Activated CD4-positive, alpha-beta memory T cell treated with anti-CD3 and anti-CD28 coated beads for 36 hours (primary cell): ENCODE measurements at places on chromosomes 1 and 21.

- DNase-seq = peak; percentile 44
These were observed 8.8 kb upstream of the HENMT1 start for GRCh38 chr1:108669679-108670078.

DNA sequence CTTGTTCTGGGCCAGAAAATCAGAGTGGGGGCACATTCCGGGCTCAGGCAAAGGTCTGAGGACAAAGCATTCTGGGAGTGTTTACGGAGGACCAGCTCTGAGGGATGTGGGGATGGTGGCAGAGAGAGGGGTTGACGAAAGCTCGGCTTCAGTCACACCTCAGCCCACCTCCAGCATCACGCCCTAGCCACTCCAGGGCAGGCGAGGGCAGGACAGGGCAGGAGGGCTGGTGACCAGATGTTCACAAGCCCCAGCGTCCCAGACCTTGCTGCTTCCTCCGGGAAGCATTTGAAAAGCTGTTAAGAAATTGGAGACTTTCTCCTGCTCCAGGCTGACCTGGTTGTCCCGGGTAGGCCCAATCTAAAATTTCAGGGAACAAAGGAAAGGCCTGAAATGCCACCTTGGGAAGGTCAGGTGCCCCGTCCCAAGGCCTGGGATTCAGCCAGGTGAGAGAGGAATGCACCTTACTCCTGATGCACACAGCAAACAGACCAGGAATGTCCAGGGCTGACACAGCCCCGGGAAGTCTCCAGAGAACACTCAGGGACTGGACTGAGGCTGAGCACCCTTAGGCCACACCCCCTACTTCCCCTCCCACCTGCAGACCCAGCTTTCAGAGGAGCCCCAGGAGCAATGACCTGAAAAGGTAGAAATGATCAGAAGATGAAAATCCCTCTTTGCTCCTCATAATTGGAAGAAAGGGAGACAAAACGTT lies 71.9 kb upstream of the KLHDC7A start:
- DNase-seq = no peak

DNA sequence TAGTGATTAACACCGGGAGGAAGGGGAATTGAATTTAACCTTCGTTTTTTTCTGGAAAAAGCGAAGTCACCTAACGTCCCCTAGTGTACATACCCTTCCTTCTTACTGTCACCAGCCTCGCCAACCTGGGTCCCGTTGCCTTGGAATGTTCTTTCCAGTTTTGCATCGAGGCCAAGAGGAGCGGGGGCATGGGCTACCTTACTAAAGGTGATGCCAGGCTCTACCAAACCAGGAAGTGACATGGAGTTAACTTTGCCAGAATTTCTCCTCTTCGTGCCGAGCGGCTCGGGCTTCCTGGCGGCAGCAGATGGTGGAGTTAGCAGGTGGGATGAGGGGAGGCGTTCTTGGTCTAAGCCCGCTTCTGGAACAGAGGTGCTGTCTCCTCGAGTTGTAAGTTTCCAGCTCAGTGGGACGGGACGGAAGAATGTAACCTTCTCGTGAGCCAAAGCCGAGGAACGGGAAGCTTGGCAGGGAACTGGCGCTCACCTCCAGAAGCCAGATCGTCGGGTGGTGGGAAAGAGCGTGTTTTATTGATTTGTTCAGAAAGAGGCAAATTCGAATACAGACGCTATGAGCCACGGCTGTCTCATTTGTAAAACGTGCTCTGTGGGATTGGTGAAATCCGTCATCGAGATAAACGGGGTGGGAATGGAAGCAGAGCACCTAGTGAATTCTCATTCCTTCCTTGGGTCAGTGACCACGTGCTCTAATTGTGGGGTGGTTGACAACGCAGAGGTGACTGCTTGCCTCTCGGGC lies 486 bp downstream of the NIPAL3 start:
- DNase-seq = peak; percentile 16

GRCh38 chr1:241024834-241025233 lies 332.2 kb downstream of the RGS7 start:
- DNase-seq = no peak

DNA sequence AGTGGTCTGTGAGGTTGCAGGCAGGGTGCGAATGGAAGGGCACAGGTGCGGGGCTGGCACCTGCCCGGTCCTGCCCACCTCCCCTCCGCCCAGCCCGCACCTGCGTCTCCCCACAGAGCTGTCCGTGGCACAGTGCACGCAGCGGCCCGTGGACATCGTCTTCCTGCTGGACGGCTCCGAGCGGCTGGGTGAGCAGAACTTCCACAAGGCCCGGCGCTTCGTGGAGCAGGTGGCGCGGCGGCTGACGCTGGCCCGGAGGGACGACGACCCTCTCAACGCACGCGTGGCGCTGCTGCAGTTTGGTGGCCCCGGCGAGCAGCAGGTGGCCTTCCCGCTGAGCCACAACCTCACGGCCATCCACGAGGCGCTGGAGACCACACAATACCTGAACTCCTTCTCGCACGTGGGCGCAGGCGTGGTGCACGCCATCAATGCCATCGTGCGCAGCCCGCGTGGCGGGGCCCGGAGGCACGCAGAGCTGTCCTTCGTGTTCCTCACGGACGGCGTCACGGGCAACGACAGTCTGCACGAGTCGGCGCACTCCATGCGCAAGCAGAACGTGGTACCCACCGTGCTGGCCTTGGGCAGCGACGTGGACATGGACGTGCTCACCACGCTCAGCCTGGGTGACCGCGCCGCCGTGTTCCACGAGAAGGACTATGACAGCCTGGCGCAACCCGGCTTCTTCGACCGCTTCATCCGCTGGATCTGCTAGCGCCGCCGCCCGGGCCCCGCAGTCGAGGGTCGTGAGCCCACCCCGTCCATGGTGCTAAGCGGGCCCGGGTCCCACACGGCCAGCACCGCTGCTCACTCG lies 23.3 kb downstream of the FTCD start:
- no peak for DNase-seq

DNA sequence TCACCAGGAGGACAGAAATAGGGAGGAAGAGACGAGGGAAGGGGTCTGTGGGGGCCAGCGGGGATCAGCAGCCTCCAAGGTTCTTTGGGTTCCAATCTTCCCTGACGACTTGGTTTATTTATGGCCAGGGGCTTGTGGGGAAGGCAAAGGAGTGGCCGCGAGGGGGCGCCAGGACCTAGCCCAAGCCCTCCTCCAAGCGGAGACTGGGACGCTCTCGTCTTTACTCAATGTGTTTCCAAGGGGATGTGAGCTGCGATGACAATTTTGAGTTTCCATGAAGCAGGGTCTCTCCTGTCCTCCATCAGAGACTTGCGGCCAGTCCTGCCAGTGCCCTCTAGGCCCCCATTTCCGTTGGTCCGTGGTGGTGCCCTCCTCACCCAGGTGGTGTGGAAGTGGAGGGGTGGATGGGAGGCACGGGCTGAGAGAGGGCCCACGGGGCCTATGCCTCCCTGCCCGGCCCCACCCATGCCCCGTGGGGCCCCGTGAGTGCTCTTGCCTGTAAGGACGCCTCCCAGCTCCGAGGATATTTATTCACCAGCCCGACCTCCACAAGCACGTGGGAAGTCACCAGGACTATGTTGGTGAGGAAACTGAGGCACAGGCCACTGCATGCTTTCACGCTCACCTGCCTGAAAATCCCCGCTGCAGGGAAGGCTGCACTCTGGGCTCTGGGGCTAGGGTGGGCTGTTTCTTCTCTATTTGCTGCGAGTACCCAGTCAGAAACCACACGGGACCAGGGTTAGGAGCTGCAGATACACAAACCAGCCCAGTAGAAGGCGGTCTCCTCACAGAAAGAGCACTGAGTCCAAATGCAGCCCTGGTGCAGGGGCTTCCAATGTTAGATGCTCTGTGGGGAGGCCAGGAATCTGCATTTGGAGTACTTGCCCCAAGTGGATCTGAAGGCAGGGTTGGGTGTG lies 26.5 kb downstream of the DMRTB1 start:
- DNase-seq = peak; percentile 81

- DNase-seq = no peak
These were observed 115.8 kb downstream of the CAPN8 start for GRCh38 chr1:223549740-223550139.

GRCh38 chr1:209265301-209265700 lies 318.2 kb upstream of the CAMK1G start:
- no peak for DNase-seq

DNA sequence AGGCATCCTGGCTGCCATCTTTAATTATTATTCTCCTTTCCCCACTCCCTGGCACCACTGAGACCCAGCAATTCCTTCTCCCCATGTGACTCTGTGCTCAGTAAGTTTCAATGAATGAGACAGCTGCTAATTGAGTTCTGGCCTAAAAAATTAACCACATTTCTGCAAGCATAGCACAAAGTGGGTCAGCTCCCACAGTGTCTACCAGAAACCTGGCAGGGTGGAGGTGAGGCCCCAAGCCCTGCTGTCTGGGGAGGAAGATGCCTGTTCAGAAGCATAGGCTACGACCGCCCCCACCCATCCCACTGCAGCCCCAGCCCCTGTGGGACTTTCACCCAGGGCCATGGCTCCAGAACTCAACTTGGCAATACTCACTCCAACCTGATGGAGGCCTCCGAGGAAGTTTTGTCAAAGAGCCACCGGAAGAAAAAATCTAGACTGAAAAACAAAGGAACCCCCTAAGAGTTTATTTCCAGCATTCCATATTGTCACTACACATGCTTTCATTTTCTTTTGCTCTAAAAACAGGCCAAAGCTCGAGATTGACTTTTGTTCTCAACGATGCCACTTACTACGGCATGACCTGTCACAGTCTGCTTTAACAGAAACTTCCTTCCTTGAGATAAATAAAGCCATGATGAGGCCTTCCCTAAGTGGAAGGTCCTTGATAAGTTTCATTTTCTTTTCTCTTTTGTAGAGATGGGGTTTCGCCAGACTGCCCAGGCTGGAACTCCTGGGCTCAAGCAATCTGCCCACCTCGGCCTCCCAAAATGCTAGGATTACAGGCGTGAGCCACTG lies 26.5 kb downstream of the TMEM63A start:
- no peak for DNase-seq

DNA sequence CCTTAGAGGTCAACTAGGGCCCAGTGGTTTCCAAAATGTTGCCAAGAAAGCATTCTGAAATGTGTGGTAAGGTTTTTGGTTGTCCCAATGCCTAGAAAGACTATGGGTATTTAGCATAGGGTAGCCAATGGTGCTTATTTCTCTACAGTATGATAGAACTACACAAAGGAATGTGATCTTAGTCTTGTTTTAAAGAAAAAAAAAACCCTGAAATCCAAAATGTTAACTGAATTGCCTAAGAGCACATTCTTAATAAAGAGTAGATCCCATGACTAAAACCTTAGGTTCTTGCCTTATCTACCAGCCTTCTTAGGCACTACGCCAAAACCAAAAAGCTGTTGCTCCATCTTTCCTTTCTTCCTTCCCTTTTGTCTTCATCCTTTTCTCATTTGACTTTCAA lies 428.2 kb downstream of the MRPL39 start:
- no peak for DNase-seq

GRCh38 chr1:26558685-26559048 lies 29.1 kb downstream of the RPS6KA1 start:
- DNase-seq = no peak

DNA sequence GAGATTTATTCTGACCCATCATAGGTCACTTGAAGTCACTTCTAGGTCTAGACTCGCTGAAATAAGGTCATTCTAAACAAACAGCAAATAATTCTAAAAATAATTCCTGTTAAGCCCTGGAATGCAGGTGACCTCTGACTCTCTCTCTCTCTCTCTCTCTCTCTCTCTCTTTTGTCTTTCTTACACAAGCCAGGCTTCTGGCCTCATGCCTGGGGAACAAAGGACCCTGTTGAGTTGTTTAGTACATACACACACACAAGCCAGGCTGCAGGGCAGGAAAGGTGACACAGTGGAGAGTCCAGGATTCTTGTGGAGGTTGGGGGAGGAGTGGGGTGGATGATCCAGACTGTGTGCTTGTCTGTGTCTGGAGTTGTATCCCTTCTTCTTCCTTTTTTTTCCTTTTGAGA lies 4.0 kb upstream of the MEX3A start:
- DNase-seq = no peak

DNA sequence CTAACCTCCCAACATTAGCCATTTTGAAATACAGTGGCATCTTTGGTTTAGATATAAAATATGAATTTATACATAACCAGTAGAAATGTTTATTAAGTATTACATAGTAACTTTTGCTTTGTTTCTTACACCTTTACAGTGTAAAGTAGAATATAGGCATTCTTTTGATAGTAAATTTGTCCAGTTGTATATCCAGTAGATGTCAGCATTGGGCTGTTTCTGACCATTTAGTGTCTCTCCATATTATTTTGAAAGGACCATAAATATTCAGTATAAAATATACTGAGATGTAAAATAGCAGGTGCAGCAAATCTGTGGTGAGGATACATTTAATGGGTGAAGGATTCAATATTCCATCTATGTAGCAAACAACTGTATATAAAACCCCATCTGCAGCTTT lies 115.8 kb upstream of the ZRANB2 start:
- no peak for DNase-seq

GRCh38 chr1:22976461-22977243 lies 4.0 kb upstream of the LACTBL1 start:
- DNase-seq = peak; percentile 69

GRCh38 chr1:245411245-245412036 lies 256.7 kb downstream of the KIF26B start:
- no peak for DNase-seq

DNA sequence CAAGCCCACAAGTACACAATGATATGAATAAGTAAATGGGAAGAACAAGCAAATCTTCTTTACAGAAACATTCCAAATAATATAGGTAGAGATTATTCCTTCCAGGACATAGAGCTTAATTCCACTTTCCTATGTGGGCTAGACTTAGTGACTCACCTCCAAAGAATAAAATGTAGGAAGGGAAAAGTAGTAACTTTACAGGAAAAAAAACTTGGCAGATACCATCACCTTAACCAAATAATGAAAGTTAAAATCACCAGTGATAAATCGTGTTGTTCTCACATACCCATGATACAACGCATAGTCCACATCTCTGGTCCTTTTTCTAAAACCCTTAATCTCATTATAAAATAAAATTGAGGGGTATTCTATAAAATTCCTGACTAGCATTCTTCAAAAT lies 260.8 kb downstream of the SPATA17 start:
- DNase-seq = no peak

- no peak for DNase-seq
These were observed 21.2 kb downstream of the SLC30A10 start for GRCh38 chr1:219906924-219907771.

DNA sequence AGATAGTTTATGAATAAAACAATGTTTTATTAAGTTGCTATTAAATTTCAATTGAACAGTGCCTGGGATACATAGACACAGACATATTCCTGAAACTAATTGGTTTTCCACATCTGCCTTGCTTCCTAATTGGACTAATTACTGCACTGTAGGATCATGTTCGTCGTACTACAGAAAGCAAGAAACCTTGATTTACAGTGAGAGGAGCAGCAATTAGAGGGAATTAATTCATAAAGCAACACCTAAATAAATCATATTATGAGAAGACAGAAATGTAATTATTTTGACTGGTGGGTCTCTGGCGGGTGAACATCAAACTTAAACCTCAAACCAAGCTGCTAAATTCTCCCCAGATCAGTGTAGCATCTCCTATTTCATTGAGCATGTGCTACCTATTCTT lies 124.6 kb upstream of the CAMK1G start:
- DNase-seq = no peak

DNA sequence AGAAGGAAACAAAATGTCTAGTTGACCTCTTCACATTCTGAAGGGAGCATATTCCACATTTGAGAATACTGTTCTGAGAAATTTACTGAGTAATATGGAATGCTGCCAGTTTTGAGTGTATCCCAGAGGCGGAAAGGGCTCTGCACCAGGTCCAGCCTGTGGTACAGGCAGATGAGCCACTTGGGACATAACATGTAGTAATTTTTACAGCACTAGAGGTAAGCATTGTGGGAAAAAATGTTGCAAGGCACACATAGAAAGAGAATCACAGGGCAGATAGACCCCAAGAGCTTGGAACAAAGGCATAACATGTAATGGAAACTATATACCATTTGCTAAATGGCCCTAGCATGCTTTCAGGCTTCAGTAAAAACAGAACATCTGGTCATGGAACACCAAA lies 228.5 kb downstream of the USH2A start:
- no peak for DNase-seq
